ENCODE measurements at places on chromosomes 16 and 17. TPM values are rescaled to one million over a fixed set of nuclear protein-coding genes. Genes with fewer than 3 reads are reported as not detected.

KRT27 gene
- not detected for total RNA-seq

GRCh38 chr16:77468831-77469230 is 34.0 kb upstream of the ADAMTS18 start:
- no peak for DNase-seq

GRCh38 chr16:55672471-55672870 is 16.7 kb downstream of the SLC6A2 start:
- no peak for DNase-seq

DNA sequence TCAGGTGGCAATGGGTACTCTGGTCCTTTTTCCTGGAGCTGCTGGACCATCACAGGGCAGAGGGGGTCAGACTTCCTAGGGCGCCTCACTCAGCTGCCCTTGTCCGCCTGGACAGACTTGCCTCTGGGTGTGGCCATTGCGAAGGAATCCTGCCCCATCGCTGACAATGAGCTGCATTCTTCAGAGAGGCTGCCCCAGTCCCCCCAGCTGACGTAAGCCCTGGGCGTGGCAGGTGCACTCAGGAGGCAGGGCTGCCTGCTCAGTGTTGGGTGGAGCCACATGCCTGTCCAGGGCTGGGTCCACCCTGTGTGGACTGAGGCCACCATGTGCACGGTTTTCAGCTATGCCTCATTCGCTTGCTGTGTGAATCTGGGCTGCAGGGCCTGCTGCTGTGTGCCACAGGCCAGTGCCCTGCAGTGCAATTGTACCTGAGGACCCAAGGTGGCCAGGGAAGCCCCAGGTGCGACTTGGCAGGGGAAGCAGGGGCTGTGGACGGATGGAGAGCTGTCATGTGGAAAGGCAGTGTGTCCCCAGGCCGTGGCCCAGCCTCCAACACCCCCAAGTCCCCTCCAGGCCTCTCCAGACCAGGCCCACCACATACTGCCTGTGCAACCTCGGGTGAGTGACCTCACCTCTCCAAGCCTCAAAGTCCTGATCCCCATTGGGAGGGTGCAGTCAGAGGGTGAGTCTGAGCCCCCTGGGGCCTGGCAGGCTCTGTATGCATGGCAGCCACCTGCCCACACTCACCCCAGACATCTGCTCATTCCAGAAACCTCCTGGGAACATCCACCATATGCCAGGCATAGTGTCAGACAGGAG is 14.0 kb upstream of the MPRIP start:
- DNase-seq = no peak

- no peak for DNase-seq
Observed at GRCh38 chr17:2706911-2707510, 4.6 kb downstream of the CLUH start.

DNA sequence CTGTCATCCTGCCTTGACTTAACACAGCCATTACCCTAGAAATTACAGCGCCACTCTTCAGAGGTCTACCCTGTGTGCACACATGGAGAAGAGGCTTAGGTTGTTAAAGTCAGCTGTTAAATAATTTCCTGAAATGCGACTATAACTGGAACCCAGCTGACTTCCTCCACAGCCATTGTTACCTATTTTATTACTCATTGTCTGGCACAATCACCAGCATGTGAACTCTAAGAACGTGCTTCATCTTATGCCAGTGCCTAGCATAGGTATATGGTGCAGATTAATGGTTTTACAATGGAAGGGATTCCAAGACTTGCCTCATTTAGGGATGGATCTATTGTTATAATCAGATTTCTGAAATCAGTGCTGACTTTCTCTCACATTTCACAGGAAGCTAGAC is 11.9 kb downstream of the RDM1 start:
- DNase-seq = no peak

Data from activated B cell treated with CpG ODN at 0.5 μM for 24 hours (primary cell).